ENCODE measurements at places on chromosomes 5 and 9. TPM values are rescaled to one million over a fixed set of nuclear protein-coding genes. Genes with fewer than 3 reads are reported as not detected.

Gene NIM1K
- total RNA-seq = 0.21 TPM

Gene PCDHA6
- total RNA-seq = 0.27 TPM

Gene CA9
- total RNA-seq = 0.27 TPM

- no peak for DNase-seq
These were observed 60.1 kb upstream of the GNA14 start for GRCh38 chr9:77708064-77708815.

DNA sequence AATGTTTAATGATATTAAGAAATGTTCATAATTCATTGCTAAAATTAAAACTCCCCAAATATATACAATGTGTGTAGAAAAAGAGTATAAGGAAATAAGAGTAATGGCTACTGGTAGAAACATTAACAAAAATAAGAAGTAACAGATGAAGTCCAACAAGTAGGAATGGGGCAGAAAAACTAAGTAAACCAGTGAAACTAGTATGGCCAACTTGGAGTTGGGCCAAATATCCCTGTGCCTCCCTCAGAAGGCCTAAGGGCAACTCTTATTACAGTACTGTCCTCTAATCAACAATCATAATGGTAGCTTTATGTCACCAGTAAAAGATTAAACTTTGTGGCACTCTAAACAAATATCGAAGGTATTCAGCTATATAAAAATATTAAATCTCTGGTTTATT is 93.5 kb downstream of the SSBP2 start:
- DNase-seq = no peak

GRCh38 chr9:101674165-101674564 is 64.3 kb downstream of the GRIN3A start:
- no peak for DNase-seq

- DNase-seq = peak; percentile 38
These were observed 170.3 kb downstream of the PDZD2 start for GRCh38 chr5:31809050-31809870.

GRCh38 chr5:10987925-10988504 is 227.0 kb upstream of the DAP start:
- peak; percentile 19 for DNase-seq

- DNase-seq = peak; percentile 48
These were observed 233.6 kb downstream of the MAST4 start for GRCh38 chr5:66829826-66830225.

DNA sequence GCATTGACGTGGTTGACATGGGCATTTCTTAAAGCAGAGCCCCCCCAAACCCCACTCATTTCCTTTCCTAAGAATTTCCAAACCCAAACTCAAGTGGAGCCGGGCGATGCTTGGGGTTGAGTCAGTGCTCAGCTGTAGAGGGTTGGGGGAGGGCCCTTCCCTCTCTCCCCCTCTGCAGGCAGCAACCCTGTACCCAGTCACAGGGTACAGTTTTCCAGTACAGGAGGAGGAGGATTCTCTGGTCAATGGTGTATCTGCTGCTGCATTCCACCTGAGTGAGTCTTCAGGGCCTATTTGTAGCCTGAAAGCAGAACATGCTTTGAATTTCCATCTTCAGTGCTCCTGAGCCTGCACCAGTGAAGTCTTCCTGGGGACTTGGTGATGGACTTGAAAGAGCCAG is 55.8 kb downstream of the ENTREP1 start:
- DNase-seq = peak; percentile 38

DNA sequence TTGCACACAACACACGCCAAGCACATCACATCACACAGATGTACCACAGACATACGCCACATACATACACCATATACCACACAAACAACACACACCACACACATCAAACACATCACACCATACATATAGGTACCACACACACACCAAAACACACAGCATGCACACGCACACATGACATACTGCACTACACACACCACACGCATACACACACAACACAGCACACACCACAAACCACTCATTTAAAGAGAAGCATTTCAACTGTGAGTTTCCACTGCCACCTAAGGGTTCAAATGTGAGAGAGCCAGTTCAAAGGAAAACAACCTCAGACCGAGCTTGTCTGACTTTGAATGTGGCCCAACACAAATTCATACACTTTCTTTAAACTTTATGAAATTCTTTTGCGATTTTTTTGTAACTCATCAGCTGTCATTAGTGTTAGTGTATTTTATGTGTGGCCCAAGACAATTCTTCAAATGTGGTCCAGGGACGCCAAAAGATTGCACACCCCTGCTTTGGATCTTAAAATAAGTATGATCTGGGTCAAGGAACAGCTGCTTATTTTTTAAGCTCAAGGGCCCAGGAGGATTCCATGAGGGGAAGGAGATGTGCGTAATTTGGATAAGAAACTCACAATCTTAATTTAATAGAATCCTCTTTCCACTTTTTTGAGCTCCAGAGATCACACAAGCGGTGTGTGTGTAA is 494.6 kb downstream of the GADD45G start:
- DNase-seq = no peak
